NCI-H446 (cell line): ENCODE measurements at places on chromosomes 4 and X.

GRCh38 chr4:139887376-139887802 is 221.8 kb downstream of the MGST2 start:
- no peak for DNase-seq

DNA sequence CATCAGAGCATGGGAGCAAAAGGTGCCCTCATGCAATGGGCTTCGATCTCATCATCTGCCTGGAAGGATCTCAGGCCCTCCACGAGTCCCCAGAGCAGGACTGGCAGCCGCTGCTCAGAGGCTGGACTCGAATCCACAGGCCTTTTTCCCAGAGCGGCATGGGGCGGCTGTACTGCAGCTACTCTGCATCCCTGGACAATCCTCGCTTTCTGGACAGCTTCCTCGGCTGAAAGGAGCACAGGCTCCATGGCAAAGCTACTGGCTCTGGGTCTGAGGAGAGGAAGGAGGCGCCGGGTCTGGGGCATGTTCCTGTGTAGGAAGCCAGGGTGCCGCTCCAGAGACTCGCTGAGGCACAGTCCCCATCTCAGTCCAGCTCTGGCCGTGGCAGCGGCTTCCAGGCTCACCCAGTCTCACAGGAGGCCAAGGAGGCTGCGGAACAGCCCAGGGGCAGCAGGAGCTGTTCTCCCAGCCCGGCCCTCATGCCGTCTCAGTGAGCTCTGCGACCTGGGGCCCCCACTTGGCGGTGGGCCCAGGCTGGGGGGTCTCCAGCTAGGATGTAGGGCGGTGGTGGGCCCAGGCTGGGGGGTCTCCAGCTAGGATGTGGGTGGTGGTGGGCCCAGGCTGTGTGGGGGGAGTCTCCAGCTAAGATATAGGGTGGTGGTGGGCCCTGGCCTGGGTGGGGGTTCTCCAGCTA is 2.7 kb upstream of the SPON2 start:
- no peak for DNase-seq

GRCh38 chr4:128359422-128359821 is 71.8 kb upstream of the PGRMC2 start:
- DNase-seq = no peak

DNA sequence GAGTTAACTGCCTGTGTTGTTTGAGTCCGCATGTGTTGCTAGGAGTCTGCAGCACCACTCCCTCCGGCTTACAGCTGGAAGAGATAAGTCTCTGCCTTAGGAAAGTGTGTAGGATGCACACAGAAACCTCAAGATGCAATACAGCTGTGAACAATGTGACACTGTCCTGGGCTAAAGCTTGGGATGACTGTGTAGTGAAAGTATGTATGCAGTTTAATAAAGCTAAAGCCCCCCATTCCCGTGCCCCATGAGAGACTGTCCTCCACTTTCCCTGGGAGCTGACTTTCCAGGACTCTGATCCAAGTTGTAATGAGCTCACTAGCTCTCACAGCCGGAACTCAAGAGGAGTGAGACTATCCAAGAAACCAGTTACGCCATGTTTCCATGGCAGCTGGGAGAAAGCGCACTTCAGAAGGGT is 156.6 kb upstream of the FTHL17 start:
- DNase-seq = no peak

- no peak for DNase-seq
Measured at GRCh38 chr4:147629783-147630730, 12.9 kb downstream of the TMEM184C start.

GRCh38 chr4:80215449-80216052 is 18.2 kb downstream of the PRDM8 start:
- peak; percentile 52 for DNase-seq

GRCh38 chrX:122501652-122502051 is 682.4 kb upstream of the GRIA3 start:
- no peak for DNase-seq

DNA sequence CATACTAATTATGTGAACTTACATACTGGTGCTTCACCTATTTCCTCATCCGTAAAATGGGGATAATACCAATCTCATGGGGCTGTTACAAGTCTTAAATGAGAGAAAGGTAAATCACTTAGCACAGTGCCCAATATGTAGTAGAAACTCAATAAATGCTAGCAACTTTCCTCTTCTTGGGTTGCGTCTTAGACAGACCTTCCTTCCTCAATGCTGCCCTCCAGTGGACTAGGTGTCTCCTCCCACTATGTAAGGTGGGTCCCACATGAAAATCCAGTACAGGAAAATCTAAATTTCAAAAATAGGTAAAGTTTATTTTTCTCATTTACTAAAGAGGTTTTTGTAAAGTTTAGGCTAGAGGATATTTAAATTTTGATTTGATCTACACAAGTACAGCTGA is 20.6 kb downstream of the ZDHHC9 start:
- peak; percentile 25 for DNase-seq

- DNase-seq = no peak
Measured at GRCh38 chr4:3677748-3678070, 88.5 kb upstream of the ADRA2C start.

DNA sequence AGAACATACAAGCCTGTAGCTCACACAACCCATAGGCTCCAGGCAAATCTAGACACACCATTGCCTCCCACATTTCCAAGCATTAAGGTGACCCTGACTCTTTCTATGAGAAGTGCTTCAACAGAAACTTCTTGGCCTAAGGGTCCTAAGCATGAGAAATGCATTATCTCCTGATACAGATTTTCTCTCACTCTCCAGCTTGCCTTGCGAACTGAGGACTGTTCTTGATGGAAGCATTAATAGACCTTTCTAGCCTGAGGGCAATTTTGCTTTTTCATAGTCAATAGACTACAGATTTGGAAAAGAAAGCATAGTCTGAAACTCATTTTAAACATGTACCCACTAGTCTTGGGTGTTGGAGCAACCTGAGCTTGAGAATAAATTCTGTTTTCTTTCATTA is 1801.3 kb upstream of the PCDH7 start:
- no peak for DNase-seq

- no peak for DNase-seq
Measured at GRCh38 chr4:11566444-11567022, 137.8 kb upstream of the HS3ST1 start.

DNA sequence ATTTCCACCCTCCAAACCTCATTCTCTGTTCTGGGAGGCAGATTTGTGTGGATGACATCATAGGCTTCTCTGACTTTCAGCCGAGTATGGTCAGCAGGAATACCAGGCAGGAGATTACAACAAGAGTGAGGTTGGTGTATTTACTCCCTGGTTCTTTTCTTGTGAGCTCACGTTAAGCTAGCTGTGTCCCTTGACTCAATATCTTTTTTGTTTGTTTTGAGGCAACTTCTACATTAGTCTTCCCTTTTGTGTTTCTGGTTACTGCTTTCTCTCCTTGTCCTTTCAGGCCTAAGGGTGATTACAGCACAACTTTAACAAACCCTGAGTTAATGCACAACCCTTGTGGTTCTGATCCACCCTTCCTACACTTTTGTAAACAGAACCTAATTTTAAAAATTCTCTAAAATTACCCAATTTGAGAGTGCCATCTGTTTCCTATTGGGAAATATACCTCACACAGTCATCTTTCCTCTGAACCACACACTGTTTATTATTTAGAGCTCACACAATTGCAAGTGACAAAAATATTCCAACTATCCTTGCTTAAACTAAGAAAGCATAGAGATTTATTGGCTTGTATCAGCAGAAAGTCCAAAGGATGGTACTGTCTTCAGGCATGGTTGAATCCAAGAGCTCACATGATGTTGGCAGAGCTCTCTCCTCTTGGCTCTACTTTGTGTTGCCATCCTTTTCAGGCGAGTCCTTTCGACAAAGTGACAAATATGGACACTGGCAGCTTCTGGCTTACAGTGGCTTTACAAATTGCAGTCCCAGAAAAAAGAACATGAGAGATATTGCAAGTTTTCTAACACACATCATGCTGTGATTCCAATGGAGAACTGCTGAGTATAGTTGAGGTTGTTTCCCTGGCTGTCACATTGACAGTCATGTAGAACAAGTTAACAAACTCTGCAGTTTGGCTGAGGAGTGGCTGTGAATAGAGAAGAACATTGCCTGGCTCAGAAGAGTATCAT is 150.5 kb upstream of the DDIT4L start:
- peak; percentile 50 for DNase-seq
